ENCODE measurements at places on chromosomes 1 and 21.

- H3K4me3 ChIP-seq, result no peak overlapping the region
- no peak for DNase-seq
- no peaks in the 10 kb centered on the region for H3K27me3 ChIP-seq
- H3K36me3 ChIP-seq, result peaks cover 30% of the 10 kb centered on the region
- H3K4me1 ChIP-seq, result no peaks in the 10 kb centered on the region
- no peak overlapping the region for H3K27ac ChIP-seq
Measured at GRCh38 chr1:184716158-184716557, 38.5 kb downstream of the EDEM3 start.

DNA sequence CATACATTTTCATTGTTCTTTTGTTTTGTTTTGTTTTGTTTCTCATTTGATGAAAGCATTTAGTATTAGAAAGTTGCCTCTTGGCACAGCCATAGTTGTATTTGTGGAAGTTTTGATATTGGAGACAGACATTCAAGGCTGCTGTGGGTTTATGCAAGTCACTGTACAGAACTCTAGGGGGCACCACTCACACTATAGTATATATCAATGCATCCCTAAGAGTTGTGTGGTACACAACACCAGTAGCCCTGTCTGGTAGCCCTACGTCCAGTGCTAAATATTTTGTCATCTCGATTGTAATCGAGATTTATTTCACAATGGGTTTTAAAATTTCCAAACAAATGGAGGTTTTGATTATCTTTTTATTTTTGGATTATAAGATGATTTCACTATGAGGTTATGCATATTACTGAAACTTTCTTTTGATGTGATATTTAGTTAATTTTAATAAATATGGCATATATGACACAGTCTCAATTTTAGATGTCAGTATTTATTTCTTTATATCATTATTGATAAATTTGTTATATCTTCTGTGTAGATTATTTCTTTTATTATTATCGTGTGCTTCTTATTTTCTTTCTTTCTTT, 112.2 kb downstream of the NR5A2 start:
- H3K36me3 ChIP-seq, result no peaks in the 10 kb centered on the region
- no peak overlapping the region for H3K4me3 ChIP-seq
- H3K27ac ChIP-seq, result no peak overlapping the region
- H3K4me1 ChIP-seq, result peaks cover 11% of the 10 kb centered on the region
- H3K27me3 ChIP-seq, result no peaks in the 10 kb centered on the region
- no peak for DNase-seq

DNA sequence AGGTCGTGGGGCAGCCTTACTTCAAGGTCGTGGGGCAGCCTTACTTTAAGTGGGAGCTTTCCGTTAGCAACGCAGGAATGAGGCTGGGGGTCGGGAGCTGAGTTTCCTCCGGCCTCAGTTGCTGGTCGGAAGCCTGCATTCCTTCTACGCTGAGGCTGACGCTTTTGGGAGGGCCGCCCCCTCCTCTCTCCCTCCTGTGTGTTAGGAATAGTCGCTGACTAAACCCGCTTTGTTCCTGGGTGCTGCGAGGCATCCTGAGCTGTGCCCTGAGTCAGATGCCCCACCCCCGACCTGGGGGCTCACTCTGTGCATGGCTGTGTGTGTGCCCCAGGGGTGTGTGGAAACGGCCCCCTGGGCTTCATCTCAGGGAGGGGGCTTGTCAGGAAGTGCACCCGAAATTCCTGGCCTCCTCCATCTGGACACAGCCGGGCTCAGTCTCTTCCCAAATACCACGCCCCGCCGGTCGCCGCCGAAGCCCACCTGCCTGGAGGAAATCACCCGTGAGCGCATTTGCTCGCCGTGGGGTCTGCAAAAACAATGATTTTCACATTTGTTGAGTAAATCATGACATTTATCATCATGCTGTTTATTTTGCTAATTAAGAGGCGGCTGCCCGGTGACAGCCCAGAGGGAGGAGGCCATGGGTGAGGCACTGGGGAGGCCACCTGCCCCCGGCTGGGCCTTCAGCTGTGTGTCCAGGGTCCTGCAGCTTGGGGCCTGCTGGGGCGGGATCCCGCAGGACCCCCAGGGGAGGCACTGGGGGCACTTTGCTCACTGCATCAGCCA, 121.4 kb downstream of the PRDM16 start:
- DNase-seq, result no peak
- no peaks in the 10 kb centered on the region for H3K27me3 ChIP-seq
- no peak overlapping the region for H3K4me3 ChIP-seq
- no peaks in the 10 kb centered on the region for H3K36me3 ChIP-seq
- H3K4me1 ChIP-seq, result peaks cover 13% of the 10 kb centered on the region
- no peak overlapping the region for H3K27ac ChIP-seq

DNA sequence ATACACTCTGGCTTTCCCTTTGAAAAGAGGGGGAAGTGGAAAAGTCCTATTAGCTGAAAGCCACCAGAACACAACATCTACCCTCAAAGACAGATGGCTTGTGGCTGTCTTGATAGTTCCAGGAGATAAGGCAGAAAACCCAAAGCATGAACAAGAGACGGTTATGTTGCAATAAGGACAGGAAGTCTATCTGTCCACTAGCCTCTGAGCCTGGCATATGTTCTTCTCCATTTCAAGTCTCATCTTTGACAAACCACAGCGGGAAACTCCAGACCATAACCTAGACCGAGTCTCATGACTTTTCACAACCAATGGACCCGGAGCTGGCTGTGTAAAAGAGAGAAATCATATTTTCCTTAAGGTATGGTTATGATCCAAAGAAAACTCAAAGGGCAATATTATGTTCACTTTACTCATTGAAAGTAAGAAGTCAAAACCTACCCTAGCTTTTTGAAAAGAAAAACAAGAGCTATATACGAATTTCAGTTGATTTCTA, 33.8 kb downstream of the DUSP10 start:
- no peaks in the 10 kb centered on the region for H3K27me3 ChIP-seq
- peaks cover 27% of the 10 kb centered on the region for H3K4me1 ChIP-seq
- no peak for DNase-seq
- H3K36me3 ChIP-seq, result no peaks in the 10 kb centered on the region
- H3K27ac ChIP-seq, result peak overlapping the region; percentile 84

DNA sequence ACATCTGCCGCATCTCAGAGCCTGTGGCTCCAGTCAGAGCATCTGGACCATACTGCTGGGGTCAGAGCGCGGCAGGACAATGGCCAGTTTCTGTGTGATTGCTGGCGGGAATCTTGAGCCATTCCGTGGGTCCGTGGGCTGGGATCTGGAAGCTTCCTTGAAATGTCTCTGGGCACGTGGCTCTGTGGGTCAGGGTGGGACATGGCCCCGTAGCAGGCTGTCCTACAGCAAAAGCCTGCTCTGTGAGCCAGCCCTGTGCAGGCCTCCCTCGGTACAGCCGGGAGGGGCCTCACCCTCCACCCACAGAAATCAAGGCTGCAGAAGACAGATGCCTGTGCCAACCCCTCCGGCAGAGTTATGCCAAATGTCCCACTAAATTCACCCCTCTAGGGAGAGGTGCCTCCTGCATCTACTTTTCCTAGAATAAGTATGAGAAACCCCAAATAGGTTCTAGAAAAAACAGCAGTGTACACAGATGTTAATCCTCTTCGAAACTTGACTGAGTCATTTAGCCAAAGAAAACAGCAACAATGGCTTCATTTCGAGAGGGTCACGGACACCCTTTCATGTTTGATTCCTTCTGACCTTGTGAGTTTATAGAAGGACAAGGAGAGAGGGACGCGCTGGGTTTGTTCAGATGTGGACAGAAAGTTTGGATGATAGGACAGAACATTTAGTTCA, 27.8 kb downstream of the COL18A1 start:
- no peaks in the 10 kb centered on the region for H3K36me3 ChIP-seq
- no peak for DNase-seq
- H3K4me1 ChIP-seq, result peaks cover 4% of the 10 kb centered on the region
- no peaks in the 10 kb centered on the region for H3K27me3 ChIP-seq

DNA sequence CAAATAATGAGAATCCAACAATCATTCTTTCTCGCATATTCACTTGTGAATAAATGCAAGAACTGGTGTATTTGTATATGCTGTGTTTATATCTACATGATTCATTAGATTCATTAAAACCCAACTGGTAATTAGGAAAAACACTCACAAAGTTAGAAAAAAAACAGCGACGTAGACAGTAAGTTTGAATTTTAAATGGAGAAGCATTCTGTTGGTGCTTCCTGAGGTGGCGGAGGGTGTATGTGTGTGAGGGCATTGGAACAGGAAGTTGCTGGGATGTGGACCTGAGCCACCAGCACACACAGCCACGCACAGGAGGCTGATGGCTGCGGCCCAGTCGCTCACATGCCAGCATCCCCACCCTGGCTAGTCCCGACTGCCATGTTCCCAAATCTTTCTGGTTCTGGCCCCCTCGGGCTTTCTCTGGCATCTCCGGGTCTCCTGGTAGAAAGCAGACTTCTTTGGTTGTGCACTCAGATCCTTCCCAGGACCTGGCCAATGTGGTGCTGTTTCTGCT, 121.6 kb upstream of the IRF2BP2 start:
- no peaks in the 10 kb centered on the region for H3K36me3 ChIP-seq
- no peak overlapping the region for H3K4me3 ChIP-seq
- DNase-seq, result no peak
- peaks cover 11% of the 10 kb centered on the region for H3K4me1 ChIP-seq
- H3K27ac ChIP-seq, result no peak overlapping the region

GRCh38 chr1:172394141-172394751, 26.2 kb upstream of the C1orf105 start:
- no peaks in the 10 kb centered on the region for H3K4me1 ChIP-seq
- no peak overlapping the region for H3K4me3 ChIP-seq
- DNase-seq, result no peak
- H3K27me3 ChIP-seq, result no peaks in the 10 kb centered on the region
- peak overlapping the region; percentile 51 for H3K27ac ChIP-seq
- H3K36me3 ChIP-seq, result no peaks in the 10 kb centered on the region

GRCh38 chr1:19353596-19353995, 41.5 kb downstream of the SLC66A1 start:
- peaks cover 2% of the 10 kb centered on the region for H3K36me3 ChIP-seq
- DNase-seq, result no peak
- H3K27me3 ChIP-seq, result no peaks in the 10 kb centered on the region
- H3K4me3 ChIP-seq, result no peak overlapping the region

DNA sequence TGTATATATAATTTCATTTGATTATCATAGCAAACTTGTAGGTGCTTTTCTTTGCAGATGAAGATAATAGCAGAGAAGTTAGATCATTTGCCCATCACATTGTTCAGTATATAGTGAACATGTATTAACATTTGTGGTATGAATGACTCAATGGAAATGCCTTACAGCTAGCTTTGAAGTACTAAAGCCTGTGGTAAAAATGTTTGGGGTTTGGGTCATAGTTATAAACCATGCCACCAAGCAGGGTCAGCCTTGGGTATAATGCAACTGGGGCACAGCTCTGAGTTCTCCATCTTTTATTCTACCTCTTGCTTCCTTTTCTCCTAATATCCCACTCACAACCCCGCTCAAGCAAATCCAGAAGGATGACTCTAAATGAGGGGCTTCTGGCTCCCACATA, 141.6 kb downstream of the KCNT2 start:
- no peak for DNase-seq
- H3K36me3 ChIP-seq, result no peaks in the 10 kb centered on the region
- no peaks in the 10 kb centered on the region for H3K27me3 ChIP-seq
- H3K27ac ChIP-seq, result no peak overlapping the region
- no peak overlapping the region for H3K4me3 ChIP-seq

- H3K36me3 ChIP-seq, result no peaks in the 10 kb centered on the region
- H3K27ac ChIP-seq, result no peak overlapping the region
- H3K4me1 ChIP-seq, result no peaks in the 10 kb centered on the region
Measured at GRCh38 chr1:52159033-52159789, 17.3 kb downstream of the ZFYVE9 start.

- DNase-seq, result peak; percentile 80
- H3K4me1 ChIP-seq, result peaks cover 14% of the 10 kb centered on the region
- peak within 1 kb of the TSS; percentile 89 for H3K27ac ChIP-seq
- peak within 1 kb of the TSS; percentile 87 for H3K4me3 ChIP-seq
- no peaks in the 10 kb centered on the region for H3K36me3 ChIP-seq
Measured at GRCh38 chr1:32107742-32108661, at the start of gene KPNA6. TSS of gene KPNA6 (plus strand) at chr1:32108056. CDS start at chr1:32108131, 75 bp downstream.

DNA sequence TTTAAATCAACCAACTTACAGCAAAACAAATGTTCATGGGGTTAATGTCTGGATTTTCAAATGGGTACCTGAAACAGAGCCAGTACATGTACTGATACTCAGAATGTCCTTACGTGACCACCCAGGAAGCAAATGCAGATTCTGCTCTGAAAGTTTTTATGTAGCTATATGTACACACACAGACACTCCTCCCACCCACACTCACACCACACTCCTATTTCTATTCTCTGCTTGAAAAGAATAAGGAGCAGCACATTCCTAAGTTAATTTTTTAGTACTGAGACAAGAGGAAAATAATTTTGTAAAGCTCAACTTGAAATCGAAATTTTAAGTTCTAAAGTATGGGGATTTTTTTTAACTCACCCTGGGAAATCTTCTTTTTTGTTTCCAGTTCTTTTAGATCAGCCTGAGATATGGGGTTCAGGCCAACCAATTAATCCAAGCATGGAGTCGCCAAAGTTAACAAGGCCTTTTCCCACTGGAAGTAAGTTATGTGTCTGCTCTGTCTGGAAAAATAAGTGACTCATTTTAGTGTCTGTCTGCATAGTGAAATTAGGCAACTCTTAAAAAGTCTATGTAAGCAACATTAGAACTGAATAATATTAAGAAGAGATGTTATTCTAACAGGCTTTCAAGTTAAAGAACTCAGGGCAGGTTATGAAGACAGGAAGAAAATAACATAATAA, 75.5 kb upstream of the DYNLT5 start:
- H3K4me3 ChIP-seq, result no peak overlapping the region
- DNase-seq, result no peak
- H3K4me1 ChIP-seq, result no peaks in the 10 kb centered on the region
- H3K36me3 ChIP-seq, result no peaks in the 10 kb centered on the region

GRCh38 chr1:160112357-160112756, 3.2 kb upstream of the ATP1A2 start:
- no peak for DNase-seq
- H3K27me3 ChIP-seq, result no peaks in the 10 kb centered on the region
- no peaks in the 10 kb centered on the region for H3K36me3 ChIP-seq

DNA sequence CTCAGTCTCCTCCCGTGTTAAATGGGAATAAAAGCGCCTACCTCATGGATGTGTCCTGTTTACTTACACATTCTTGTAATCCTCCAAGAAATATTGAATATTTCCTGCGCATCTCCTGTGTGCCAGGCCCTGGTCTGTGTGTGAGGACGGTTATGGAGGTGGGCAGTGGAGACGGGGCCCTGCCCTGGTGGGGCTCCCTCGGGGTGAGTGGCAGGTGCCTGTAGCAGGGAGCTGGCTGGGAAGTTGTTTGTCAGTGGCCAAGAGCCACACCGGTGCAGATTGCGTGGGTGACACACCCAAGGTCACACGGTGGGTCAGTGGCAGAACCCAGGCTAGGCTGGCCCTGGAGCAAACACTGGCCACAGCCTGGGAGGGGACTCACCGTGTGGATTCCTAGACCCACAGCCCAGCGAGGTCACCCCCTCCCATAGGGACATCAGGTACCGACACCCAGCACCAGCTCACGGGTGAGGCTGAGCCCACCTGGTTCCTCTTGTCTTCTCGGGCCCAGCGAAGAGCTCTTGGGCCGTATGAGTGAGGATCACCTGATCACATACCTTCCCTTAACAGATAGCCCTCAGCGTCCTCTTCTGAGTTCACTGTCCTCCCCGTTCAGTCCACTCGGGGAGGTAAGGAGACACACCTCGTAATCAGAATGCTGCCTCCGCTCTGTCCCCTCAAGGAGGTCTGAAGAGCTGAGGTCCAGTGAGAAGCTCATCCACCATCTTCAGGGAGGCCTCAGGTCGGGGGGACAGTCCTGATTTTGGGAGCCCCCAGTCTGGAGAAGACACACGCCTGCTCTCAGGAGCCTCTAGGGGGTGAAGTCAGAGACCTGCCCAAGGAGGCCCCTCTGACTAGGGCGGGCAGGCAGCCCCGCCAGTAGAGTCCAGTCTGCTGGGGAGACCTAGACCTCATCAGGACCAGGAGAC, 349.6 kb downstream of the MATN1 start:
- no peak for DNase-seq
- H3K4me1 ChIP-seq, result no peaks in the 10 kb centered on the region
- no peaks in the 10 kb centered on the region for H3K27me3 ChIP-seq
- H3K27ac ChIP-seq, result no peak overlapping the region
- no peak overlapping the region for H3K4me3 ChIP-seq

Data from pancreas (tissue), 10 donors.